Kidney epithelial cell (primary cell): ENCODE measurements at places on chromosomes 2 and 18. TPM values are rescaled to one million over a fixed set of nuclear protein-coding genes. Genes with fewer than 3 reads are reported as not detected.

GRCh38 chr2:186695081-186695756 lies 1.4 kb downstream of the FAM171B start:
- DNase-seq: no peak

DNA sequence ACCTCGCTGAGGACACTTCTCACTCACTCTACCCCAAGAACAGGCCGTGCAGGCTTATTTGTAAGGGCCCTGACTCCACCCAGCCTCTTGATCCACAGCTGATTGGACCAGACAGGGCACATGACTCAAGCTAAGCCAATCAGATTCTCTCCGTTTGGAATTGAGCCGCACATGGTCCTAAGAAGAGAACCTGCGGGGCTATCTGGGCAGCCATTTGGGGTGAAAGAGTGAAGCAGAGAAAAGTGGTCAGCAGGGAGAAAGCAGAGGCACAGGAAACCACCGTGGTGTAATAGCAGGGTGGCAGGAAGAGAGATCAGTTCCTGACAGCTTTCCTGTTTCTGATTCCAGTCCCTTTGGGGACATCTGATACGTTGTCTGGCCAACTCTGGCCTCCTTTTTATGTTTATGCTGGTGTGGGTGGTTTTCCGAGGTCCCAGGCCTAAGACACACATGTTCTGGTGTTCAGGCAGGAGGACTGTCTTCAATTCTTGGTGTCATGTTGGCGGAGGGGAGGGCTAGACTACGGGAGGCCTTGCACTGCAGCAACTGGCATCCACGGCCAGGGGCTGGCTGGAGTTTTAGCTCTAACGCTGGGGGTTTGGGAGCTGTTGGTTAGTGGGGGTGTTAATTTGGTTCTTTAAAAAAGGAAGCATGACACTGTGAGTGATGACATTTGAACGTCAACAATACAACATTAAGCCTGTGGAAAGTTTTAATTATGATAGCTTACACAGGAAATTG lies 26.1 kb upstream of the SPTBN1 start:
- DNase-seq: no peak

- no peak for DNase-seq
These were observed 69.3 kb downstream of the INPP5D start for GRCh38 chr2:233129351-233129978.

DNA sequence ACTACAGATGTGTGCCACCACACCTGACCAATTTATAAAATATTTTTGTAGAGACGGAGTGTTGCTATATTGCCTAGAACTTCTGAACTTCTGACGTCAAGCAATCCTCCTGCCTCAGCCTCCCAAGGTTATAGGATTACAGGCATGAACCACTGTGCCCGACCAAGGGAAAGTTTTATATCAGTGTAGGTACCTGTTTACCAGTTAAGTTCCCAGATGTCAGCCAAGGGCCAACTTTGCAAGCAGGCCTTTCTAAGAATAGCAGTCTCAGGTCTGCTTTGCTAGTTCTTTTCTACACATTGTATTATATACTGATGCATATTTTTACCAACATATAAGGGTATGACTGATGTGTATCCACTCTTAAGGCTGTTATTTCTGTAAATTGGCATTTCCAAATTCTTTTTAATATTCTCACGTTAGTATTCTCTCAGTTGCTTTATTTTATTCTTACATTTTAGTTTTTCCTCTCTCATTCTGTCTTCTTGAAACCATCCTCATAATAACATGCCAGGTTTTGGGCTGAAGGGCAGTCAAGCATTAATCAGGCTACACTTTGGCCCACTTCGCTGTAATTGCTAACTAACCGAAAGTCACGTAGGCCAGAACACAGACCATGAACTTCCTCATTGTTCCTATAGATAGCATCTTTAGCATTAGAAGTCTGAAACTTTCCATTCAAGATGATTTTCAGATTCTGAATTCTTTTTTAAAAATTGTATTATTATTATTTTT lies 25.0 kb upstream of the CXXC1 start:
- DNase-seq: peak; percentile 5

GRCh38 chr2:201990069-201990468 lies 43.6 kb upstream of the FZD7 start:
- no peak for DNase-seq

The C18orf63 gene
- total RNA-seq: under 0.01 TPM in 1 of 2 replicates, not detected in the other

The TGFA gene
- 72.1 and 74.4 TPM in 2 replicates for total RNA-seq

The FNDC4 gene
- total RNA-seq: 28.2 and 30.0 TPM in 2 replicates

The EVX2 gene
- total RNA-seq: not detected in 2 replicates
